ENCODE measurements at places on chromosomes 5 and 9.

DNA sequence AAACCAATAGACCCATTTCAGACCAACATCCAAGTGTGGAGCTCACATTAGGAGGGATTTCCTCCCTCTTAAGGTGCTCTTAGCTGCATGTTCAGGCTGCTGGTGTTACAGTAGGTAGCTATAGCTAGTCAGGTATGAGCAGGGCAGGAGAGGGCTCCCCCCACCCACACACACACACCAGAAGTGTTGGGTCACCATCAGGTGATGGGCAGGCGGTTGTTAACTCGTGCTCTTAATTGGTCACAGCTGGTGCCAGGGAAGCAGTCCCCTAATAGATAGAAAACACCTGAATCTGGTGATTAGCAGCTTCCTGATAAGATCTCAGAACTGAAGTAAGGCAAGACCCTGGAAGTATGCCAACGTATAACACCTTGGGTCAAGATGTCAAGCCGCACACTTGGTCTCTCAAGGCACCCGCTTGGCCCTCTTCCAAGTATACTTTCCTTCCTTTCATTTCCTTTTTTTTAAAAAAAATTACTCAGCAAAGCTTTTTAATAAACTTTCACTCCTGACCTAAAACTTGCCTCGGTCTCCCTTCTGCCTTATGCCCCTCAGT, 532.4 kb downstream of the DNAH5 start:
- no peak for DNase-seq

DNA sequence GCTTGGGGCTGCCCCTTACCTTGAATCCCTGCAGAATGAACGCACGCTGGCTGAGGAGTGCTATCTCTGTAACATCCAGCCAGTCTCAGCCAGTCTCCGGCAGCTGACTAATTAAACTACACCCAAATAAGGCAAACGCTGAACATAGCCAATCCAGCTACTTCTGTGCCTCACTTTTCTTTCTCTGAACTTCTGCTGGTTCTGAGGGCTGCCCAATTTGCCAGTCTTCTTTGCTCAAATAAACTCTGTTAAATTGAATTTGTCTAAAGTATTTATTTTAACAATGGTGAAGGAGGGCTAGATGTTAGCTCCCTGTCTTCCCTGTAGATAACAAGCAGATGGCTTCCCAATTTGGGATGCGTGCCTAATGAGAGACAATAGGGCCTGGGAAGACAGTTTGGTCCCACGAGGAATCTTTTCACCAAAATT, 154.0 kb upstream of the NFIL3 start:
- no peak for DNase-seq

GRCh38 chr9:98913044-98913443, 30.7 kb upstream of the COL15A1 start:
- no peak for DNase-seq

DNA sequence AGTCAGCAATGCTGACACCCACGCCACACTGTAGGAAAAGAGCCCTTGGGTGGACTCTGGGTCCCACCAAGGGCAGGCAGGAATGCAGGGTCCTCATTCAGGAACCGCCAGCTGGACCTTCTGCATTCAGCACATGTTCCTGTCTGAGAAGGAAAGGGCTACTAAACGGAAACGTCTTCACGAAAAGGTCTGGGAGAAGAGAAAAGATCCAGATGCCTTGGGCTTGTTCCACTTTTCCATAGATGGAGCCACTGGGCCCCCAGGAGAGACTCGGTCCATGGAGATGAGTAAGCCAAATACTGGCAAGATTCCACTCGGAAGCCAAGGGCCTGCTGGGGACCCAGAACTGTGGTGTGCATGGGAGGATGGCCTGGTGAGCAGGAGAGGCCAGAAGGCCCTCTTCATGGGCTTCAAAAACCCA, 38.4 kb downstream of the LHFPL2 start:
- no peak for DNase-seq

GRCh38 chr5:134982230-134982629, 14.5 kb downstream of the CATSPER3 start:
- no peak for DNase-seq

GRCh38 chr5:129988453-129988852, 84.2 kb downstream of the CHSY3 start:
- no peak for DNase-seq

- DNase-seq: peak; percentile 37
Observed at GRCh38 chr5:116572350-116573278, 2.0 kb downstream of the SEMA6A start.

DNA sequence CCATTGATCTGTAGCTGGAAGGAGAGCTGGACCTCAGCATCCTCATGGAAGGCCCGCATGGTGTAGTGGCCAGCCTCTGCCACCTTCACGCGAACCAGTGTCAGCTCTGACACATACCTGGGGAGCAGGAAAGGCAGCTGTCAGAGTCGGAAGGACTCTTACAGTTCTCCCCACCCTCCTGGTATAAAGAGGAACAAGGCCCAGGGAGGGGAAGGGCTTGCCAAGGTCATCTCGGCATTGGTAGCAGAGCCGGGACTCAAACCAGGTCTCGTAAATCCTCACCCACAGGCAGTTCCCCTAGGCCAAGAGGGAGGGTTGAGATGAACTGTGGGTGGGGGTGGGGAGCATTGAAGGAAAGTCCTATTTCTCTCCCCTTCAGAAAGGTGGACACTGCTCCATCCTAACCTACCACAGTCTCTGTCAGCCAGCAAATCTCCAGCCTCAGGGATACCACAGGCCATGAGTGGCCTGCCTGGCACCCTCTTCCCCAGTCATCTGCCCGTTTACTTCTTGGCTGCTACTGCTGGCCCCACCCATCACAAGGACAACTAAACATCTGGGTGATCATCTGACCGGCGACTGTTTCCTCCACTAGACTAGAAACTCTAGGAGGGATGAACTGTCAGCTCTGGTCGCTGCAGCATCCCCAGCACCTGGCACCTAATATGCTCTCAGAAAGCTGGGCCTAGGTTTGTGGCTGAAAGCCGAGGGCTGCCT, 23.5 kb downstream of the PDGFRB start:
- no peak for DNase-seq

- DNase-seq: peak; percentile 28
Observed at GRCh38 chr5:13625616-13626198, 318.8 kb downstream of the DNAH5 start.

DNA sequence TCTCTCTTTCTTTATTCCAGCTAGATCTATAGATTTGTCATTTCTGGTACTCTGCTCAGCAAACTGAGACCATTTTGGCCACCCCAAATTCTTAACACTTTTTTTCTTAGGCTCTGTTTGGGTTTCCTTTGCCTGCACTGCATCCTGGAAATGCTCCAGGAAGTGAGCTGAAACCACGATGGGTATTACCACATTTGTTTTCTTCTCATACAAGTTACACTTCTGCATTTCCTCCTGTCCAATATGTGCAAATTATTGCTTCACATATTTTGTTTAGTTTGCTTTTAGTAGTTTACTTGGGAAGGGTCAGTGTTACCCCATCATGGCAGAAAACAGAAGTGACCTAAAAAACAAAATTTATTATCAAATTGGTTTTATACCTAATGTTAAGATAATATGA, 498.6 kb upstream of the GRIN3A start:
- DNase-seq: no peak

DNA sequence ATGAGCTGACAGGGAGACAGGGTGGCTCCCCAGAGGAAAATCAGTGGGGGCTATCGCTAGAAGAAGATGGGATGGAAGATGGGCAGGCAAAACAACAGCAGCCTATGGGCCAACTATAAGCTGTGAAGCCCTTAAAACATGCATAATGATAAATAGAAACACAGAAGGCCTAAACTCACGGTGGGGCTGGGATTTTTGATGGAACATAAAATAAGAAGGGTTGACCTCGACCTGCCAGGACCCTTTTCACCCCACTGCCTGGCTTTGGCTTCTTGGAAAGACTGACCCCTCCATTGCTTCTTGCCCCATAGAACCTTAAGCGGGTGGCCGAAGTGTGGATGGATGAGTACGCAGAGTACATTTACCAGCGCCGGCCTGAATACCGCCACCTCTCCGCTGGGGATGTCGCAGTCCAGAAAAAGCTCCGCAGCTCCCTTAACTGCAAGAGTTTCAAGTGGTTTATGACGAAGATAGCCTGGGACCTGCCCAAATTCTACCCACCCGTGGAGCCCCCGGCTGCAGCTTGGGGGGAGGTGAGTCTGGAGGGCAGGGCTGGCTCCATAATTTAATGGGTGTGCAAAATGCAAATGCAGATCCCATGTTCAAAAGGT, 36.5 kb upstream of the SAP30L start:
- no peak for DNase-seq

DNA sequence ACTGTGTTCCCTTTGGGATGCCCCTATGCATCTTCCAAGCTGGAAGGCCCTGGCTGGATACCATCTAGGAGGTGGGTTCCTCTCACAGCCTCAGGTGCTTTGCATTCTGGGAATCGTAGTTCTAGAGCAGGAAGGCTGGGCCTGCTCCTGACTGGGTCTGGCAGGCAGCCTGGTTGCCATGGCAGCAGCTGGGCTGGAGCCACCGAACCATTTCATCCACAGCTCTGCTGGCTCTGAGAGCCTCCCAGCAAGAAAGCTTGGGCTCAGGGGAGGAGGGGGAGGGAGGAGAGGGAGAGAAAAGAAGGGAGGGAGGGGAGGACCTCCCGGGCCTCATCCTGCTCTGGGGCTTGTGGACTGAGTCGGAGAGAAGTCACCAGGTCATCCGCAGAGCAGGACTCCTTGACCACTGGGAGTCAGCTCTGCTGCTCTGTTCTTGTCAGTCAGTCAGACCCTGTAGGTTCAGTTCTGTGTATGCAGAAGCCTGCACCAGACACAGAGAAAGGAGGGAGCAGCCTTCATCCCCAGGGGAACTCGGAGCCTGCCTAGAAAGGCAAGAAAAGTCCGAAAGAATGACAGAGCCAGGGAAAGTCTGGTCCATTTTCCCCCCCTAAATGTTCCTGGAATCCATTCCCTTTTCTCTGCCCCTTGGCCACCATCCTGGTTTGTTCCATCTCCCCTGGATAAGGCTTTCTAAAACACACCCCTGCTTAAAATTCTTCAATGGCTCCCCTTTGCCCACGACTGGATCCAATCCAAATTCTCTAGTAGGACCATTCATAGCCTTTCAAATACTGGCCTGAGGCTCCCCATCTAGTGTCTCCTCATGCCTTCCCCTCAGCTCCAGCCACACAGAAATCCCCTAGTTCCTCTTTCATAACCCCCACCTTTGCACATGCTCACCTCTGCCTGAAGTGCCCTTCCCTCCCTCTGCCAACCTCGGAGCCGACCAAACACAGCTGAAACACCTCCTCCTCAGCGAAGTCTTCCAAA, 65.4 kb upstream of the ARAP3 start:
- no peak for DNase-seq

DNA sequence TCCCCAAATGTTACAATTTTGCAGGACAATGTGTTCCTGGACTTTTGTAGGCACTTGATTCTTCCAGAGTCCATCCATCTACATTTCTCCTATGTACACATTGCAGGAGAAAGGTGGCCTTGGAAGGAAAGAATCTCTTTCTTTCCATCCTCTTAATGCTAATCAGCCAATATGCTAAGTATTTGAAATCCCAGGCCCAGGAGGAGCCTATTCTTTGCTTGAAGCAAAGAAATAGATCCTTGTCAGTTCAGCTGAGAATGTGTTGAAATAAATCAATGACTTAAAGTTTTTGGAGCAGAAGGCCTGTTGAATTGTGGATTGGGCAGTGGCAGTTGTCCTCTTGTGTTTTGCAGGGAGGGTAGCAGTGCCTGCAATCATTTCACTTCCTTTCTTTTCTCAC, 113.3 kb downstream of the PTTG1 start:
- DNase-seq: no peak

- DNase-seq: no peak
Observed at GRCh38 chr5:20166456-20166855, 178.5 kb upstream of the CDH18 start.

DNA sequence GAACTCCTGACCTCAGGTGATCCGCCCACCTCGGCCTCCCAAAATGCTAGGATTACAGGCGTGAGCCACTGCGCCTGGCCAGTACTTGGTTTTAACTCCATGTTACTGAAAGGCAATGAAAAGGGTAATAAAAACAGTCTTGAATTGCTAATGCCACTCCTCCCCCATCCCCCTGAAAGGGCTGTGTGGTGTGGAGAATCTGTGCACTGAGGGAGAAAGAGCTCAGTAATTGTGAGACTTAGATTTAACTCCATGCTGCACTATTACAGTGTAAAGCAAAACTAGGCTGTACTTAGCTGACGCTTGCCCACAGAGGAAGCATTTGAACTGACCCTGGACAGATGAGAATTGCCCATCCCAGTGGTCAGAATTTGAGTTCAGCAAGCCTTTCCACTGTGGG, 1662.4 kb upstream of the ACO1 start:
- no peak for DNase-seq

- no peak for DNase-seq
Observed at GRCh38 chr9:34503406-34503805, 19.4 kb downstream of the ENHO start.

GRCh38 chr9:126984969-126985368, 70.4 kb downstream of the RALGPS1 start:
- no peak for DNase-seq

Data from foreskin melanocyte (primary cell).